ENCODE measurements at places on chromosomes 1 and 21.

DNA sequence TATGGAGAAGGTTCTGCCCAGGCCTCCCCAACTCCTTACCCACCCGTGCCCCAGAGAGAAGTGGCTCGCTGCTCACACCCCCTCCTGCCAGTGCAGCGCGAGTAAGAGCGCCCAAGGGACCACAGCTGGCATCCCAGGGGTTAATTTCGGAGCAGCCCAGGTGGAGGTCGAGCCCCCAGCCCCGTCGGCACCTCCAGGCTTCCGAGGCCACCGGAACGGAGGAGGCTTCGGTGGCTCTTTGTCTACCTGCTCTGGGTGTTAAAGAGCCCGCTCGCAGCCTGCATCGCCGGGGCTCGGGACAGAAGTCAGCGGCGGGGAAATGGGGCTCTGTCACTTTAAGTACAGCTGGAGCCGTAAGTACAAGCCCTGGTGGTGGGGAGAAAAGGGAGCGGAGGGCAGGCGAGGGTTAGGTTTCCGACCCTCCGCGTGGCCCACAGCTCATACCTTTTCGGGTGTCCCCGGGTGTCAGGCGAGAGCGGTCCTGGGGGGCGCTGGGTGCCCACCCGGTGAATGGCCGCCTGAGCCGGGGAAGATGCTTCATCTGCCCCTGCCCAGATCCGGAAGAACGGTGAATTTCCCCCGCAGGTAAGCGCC is 89.4 kb upstream of the IPO9 start:
- DNase-seq, result peak; percentile 65

GRCh38 chr21:36804874-36805611 is 106.1 kb downstream of the SIM2 start:
- no peak for DNase-seq

GRCh38 chr1:212124690-212125582 is 89.4 kb downstream of the DTL start:
- DNase-seq, result no peak

DNA sequence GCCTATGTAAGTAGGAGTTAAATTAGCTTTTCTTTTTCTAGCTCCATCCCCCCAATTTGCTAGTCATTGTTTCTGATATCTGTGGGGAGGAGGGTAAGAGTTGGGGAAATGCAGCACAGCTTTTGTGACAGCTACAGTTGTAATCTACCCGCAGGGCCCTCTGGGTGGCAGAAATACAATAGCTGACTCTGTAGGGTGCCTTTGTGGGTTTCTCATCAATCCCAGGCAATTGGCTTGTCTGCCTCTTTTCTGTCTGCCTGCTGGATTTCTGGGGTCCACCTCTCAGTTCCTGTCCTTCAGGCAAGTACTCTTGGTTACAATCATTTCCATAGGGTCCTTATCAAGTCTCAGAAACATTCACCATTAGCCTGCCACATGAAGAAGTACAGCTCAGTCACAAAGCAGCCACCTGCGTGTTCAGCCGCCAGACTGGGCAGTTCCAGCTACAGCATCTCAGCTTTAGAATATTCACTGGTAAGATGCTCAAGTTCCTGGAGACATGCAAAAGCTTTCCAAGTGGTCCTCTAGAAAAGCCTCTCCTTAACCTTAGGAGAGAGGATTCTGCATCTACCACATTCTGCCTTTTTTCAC is 19.2 kb upstream of the SLC44A5 start:
- DNase-seq, result no peak

- DNase-seq, result no peak
These were observed 8.7 kb downstream of the FUBP1 start for GRCh38 chr1:77970192-77970591.

DNA sequence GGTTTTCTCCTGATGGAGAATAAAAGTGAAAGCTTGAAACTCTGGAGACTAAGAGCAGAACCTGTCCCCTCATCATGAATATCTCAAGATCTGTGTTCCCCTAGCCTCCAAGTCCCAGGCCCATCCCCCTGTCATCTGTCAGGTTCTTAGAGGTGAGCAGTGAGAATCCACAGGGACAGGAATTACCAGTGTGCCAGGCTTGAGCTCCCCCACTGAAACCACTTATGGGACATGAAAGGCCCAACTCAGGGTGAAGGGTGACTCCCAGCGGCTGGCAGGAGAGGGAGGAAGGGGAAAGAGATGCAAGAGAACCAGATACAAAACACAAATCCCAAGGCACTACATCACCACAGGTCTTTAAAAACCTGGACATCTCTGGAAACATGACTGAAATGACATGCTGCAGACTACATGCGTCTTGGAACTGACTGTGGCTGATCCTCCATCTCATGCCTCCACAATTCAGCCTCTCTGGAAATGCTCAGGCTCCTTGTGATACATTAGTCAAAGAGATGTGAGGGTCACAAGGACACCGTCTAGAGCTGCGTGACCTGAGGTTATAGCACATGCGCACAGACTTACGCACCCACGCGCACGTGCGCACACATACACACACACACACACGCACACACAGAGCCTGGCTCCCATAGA is 6.8 kb upstream of the LY9 start:
- no peak for DNase-seq

GRCh38 chr1:18404460-18404859 is 76.3 kb upstream of the KLHDC7A start:
- DNase-seq, result no peak

GRCh38 chr1:214377886-214378285 is 96.9 kb downstream of the SMYD2 start:
- no peak for DNase-seq

DNA sequence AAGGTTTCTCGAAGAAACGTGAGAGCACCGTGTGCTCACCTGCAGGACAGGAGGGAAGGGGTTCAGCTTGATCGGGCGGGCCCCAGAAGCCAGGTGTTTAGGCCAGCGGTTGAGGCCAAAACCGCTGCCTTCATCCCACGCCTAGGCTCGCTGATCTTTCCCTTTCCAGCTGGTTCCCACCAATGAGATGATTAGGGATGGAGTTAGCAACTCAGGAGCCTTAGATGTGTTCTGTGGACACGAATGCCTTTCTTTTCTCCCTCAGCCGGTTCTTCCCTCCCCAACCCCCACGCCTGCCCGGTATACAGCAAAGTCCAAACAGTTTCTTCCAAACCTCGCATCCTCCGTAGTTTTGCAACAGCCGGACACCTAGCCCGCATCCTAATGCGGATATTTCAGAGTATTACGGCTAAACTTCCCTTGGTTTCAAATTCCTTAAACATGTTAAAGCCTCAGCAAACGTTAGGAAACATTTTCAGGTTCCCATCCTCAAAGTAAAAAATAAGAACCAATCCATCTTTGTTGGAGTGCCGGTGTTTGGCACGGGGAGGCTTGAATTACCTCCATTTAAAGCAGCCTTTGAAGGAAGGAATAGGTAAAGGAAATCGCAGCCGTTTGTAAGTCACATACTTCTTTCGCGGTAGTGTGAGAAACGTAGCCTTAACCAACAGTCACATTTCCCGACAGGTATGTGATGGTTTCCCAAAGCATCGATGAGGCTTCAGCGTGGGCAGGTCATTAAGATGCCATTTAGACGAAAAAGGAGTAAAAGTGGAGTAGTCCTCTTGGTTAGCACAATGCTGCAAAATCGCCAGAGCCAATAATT is 1.1 kb downstream of the LRRC8C start:
- DNase-seq, result peak; percentile 46

Measured in activated CD8-positive, alpha-beta T cell treated with anti-CD3 and anti-CD28 coated beads for 36 hours (primary cell).